ENCODE measurements at places on chromosomes 5 and 9.

DNA sequence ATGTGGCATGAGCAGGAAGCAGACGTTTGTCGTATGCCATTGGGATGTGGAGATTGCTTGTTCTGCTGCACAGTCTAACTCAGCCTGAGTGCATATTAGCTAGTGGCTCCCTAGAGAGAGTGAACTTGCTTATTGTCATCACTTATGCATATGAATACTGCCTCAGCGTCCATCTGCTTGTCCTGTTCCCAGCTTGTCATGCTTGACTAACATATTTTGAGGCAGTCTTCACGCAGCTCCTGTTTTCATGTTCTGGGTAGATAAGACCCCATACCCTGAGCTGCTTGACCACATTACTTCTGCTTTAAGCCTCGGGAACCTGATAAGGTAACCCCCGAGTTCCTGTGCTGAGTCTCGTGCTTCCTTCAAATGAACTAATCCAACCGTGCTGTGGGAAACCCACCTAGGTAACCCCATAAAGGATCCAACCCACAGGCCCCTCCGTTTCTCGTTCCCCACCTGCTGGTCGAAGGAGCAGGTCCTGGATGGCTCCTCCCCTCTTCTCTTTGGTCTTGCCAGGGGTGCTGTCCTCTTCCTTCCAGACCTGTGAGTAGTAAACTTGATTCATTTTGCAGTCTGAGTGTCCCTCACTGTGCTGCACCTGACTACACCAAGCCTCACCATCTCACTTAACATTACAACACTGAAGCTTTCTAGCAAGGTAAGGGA, 25.0 kb downstream of the ANKRD33B start:
- DNase-seq, result no peak

DNA sequence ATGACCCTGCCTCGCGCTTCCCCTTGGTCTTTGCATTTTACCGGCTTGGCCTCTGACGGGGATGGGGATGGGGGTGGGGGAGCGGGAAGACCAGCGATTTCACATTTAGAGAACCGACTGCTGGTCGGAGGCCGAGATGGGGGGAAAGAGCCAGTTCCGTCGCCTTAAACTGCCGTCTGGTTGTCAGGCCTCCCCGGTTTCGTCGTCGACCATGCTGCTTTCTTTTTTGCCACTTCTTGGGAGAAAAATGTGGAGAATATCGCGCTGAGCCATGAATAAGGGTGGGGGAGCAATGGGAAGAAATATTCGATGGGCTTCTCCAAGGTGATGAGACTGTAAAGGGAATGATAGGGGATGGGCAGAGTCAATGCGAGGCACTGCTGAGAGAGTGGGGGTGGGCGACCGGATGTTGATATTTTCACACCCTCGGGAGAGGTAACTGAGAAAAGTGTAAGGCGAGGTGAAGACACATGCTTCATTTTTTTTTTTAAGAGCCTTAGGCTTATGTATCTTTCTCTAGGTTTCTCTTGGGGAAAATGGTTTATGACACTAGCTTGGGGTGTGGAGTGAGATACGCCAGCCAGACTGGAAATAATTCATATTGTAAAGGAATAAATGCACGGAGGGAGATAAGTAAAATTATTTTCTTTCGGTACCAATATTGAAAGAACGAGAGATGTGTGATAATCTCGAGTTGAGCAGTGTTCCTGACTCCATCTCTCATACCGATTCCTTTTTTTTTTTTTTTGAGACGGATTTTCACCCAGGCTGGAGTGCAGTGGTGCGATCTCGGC, 1.1 kb downstream of the KIF2A start:
- no peak for DNase-seq

DNA sequence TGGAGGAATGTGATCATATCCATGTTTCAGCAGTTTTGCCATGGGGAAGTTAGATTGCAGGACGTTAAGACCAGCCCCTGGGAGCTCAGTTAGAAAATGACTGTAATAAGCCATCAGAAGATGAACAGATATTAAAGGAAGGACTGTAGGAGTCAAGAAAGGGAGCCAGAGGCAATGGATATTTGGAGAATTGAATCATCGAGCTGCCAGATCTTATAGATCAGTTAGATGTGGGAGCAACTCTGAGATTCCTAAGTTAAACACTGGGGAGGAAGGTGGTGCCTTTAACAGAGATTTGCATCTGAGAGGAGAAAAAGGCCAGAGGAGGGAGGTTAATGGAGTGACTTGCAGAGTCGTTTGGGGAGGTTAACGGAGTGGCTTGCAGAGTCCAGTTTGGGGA, 96.4 kb downstream of the ADCY2 start:
- DNase-seq, result no peak

- no peak for DNase-seq
These were observed 26.9 kb downstream of the ADAM19 start for GRCh38 chr5:157548513-157549282.

- DNase-seq, result no peak
These were observed 22.4 kb downstream of the CXXC5 start for GRCh38 chr5:139670369-139671095.

DNA sequence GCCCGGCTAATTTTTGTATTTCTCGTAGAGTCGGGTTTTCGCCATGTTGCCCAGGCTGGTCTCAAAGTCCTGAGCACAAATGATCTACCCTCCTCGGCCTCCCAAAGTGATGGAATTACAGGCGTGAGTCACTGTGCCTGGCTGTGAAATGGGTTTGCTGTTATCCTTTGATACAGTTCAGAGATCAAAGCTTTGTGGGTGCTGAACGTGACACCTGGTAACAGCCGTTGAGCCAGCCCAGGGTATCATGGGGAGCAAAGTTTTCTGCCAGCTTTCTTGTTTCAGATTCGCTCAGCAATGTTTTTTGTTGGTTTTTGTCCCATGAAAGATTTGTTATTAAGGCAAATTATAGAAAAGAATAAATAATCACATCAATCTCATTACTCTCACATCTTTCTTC, 68.9 kb upstream of the LPAR1 start:
- no peak for DNase-seq

- no peak for DNase-seq
These were observed 28.8 kb downstream of the CNTFR start for GRCh38 chr9:34560599-34561214.

DNA sequence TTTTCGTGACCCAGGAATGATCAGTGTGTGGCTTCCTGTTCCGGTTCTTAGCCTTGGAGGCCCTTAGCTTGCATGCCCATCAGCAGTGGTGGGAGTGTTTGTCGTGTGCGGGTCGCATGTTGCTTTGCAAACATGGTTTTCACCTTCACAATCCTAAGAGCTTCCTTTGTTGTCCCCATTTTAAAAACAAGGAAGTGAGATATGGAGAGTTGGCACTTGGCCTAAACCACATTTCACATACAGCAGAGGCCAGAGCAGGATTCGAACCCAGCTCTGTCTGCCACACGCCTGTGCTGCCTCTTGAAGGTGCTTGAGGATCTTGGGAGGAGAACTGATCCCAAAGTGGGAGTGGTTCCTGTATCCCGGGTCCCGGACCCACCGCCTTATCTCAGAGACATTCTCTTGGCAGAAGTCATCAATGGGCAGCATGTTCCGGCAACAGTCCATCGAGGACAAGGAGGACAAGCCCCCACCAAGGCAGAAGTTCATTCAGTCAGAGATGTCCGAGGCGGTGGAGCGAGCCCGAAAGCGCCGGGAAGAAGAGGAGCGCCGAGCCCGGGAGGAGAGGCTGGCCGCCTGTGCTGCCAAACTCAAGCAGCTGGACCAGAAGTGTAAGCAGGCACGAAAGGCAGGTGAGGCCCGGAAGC, 38.2 kb upstream of the POMT1 start:
- no peak for DNase-seq

DNA sequence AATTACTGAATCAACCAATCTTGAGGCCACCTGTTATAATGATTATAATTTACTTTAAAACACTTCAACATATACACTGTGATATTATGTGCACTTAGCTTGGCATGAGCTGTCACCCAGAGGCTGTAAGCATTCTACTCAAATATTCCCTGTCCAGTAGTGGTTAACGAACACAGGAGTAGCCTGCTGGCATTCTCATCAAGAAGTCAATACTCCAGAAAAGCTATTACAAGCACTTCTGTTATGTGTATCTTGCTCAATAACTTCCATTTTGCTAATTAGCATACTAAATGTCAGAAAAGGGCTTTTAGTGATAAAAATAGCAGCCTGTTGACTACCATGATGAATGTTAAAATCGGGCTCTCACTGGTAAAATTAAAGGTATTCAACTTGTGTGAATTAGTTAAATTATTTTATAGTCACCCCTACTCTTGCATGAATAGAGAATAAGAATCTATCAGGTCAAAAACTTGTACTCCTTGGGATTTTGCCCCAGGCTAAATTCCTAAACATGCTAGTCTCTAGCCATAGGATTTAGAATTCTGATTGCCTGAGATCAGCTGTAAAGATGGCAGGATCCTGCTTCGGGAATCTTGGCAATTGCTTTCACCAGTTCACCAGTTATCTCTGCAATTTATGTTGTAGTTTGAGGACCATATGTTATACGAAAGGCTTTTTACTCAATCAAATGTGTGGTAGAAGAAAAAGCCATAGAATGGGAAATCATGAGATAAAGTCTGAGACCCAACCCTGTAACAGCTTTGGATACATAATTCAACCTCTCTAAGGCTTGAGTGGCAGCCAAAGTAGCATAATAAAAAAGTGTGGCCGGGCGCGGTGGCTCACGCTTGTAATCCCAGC, 43.4 kb upstream of the PAM start:
- no peak for DNase-seq

DNA sequence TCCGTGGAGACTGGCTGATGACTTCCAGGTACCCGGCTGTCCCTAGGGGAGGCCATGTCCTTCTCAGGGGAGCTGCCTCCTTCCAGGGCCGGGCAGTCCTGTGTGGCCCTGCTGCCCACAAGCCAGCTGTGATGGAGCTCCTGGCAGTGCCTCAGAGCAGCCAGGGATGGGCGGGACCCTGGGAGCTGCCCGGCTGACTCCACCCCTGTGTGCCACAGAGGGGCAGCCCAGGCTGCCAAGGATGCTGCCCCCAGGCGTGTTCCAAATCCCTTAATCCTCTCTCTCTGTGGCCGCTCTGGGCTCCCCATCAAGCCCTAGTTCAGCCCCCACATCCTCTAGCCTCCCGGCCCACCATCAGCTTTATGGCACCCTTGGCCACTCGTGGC, 7.0 kb upstream of the SCGB3A1 start:
- no peak for DNase-seq

GRCh38 chr9:127971357-127972235, 9.2 kb downstream of the EEIG1 start:
- DNase-seq, result no peak

DNA sequence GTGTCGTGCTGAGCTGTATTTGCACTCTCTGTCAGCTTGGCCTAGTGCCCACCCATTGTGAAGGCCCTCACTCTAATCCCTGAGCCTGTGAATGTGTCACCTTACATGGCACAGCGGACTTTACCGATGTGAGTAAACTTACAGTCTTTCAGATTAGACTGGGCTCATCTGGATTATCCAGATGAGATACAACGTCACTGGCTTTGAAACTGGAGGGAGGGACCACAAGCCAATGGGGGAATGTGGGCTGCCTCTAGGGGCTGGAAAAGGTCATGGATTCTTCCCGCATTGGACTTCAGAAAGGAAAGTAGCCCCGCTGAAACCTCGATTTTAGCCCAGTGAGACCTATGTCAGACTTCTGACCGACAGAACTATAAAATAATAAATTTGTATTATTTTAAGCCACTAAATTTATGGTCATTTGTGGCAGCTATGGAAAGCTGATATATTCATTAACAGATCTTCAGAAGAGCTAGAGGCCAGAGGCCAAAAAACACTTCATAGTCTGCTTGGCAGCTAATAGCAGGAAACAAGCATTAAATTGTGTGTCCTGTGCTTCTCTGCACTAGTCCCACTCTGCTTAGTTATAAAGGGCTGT, 139.0 kb upstream of the GAS1 start:
- DNase-seq, result no peak

- DNase-seq, result no peak
These were observed 23.4 kb upstream of the ARHGAP26 start for GRCh38 chr5:142746532-142747433.

- DNase-seq, result no peak
These were observed 386.8 kb upstream of the CHD1 start for GRCh38 chr5:99315413-99316183.

DNA sequence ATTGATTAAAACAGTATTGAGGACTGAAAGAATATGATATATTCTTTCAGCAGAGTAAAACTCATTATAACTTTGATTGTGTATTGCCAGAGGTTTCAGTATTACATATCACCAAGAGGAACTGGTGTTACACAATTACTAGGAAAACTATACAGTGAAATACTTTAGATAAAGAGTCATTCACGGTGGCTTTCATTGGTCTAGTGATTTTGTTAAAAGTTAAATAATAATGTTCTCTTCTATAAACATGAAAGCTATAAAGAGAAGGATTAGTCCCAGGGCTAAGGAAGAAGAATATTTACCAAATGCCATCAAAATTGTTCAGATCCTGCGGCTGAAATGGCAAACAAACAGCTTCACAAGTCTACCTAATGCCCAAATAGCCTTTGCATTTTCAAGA, 306.2 kb downstream of the SEMA5A start:
- DNase-seq, result no peak

DNA sequence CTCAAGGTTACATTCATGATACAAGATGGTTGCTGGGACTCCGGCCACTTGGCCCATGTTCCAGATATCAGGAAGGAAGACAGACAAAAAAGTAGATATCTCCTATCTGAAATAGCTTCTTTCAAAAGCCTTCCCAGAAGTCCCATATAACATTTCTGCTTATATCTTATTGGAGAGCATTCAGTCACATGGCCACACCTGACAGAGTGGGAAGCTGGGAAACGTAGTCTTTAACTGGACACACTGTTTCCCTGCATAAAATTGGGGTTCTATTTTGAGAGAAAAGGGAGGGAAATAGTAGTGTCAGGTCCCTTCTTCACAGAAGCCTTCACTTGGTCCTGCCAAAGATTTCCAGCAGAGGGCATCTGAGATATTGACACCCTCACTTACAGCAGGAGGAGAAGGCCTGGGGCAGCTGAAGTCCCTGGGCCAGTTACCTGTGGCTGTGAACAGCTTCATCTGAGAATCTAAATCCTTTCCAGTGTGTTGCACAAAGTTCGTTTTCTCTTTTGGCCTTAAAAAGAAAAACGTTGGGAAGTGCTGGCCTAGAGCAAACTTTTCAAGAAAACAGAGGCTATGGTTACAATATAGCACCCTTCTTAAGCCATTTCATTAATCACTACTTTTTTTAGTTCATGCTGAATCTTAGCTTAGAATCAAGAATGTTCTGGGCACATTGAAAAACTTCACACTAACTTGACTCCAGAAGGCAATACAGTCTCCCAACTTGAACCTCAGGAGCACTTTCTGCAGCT, 33.5 kb downstream of the SPEF2 start:
- peak; percentile 0 for DNase-seq

GRCh38 chr9:72207278-72207677, 58.0 kb downstream of the GDA start:
- peak; percentile 25 for DNase-seq

Measured in GM18507 (cell line).